ENCODE measurements at places on chromosomes 16 and 17.

GRCh38 chr17:42520540-42520951 is 15.5 kb upstream of the NAGLU start:
- no peak for DNase-seq

DNA sequence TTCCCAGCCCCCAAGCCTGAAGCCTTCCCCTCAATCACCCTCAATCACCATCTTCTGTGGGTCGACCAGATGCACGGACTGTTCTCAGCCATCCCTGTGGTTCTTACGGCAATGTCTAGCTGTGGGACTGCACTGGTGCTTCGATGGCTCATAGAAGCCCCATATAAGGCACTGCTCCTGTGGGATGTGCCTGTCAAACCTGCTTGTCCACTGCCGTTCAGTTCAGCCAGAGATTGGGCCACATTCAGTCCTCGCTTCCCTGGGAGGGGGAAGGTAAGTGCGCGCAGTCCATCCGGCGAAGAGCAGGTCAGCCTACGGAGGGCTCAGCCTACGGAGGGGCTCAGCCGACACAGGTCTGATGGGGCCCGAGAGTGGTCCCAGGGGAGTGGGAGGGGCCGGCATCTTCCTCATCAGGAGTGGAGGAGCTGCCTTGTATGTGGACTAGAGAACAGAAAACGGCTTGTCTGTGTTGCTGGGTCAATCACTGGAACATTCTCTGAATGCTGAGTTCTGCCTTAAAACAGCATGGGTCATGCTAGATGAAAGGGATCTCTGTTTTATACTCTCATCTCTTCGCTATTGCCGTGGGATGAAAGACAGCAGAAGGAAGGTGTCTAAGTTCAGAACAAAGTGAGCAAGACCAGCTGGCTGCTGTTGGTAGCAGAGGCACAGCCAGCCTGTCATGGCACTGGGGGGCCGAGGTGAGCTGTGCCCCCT is at the start of gene CARD14:
CARD14 (plus strand) TSS at position 247 of the 717 bp plus-strand sequence. CDS start 11,409 bp downstream, outside the sequence.
- no peak for DNase-seq

DNA sequence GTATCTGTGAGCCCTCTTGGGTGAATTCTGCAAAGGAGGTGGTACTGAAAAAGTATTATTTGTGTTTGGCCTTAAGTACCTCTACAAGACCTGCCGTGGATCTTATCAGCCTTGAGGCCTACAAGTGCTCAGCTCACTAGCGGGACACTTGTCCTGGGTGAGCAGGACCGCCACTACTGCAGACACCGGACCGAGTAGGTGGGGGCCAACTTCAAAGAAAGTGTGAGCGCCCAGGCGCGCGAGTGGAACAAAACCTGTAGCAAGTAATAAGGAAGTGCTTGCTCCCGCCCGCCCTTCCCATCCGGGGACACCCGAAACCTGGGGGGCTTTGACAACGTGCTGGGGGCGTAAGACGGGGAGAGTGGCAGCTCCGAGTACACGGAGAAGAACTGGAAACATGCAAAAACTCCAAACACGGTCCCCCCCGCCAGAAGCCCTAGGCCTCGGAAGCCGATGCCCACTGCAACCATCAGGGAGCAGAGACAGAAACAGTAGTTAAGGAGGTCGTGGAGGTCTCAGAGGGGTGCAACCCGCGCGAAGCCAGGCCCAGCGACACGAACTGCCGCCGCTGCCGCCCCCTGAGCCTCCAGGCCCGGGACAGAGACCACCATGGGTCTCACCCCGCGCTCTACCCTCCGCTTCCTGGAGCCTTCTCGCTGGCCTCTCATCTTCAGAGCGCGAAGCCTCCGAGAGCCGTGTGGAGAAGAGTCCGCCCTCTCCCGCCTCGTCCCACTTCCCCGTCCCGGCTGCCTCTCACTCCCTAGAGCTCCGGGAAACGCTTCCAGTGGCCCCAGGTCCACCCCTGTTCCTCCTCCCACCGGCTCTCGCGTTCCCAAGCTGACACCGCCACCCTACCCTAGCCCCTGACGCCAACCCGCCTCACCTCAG is 537 bp downstream of the CNOT1 start:
- peak; percentile 40 for DNase-seq

DNA sequence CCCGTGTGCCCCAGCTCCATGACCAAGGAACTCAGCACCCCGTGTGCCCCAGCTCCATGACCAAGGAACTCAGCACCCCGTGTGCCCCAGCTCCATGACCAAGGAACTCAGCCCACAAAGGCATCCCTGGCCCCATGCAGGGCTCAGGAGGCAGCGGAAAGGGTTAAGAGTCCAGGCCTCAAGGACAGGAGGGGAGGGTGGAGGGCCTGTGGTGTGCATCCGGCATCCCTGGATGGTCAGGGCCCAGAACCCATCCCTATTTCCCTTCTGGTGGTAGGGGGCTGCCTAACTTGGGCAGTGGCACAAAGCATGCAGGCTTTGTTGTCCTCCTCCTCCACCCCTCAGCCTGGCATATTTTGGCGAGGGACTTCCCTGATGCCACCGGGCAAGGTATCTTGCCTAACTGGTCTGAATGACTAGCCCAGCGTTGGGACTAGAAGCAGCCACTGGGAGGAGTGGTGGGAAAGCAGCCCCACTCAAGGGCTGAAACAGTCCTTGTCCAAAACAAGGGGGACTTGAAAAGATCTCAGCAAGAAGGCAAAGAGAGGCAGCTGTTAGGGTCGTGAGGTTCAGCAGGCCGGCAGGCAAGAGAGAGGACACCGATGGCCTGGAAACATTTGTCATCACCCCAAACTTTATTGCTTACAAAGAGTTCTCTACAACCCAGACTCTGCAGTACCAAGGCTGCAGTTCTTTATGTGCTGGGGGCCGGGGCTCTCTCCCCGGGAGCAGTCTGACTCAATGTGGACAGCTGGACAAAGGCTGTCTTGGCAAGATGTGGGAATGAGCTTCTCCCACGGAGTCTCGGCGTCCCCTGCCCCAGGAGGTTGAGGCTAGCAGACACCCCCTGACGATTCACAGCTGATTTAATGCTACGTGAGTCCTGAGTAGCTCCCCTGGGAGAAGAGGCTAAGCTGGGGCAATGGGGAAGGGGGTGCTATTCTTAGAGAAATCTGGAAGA is 902 bp upstream of the SPATA32 start:
- no peak for DNase-seq

- no peak for DNase-seq
Observed at GRCh38 chr16:8975039-8975438, 11.3 kb upstream of the USP7 start.

DNA sequence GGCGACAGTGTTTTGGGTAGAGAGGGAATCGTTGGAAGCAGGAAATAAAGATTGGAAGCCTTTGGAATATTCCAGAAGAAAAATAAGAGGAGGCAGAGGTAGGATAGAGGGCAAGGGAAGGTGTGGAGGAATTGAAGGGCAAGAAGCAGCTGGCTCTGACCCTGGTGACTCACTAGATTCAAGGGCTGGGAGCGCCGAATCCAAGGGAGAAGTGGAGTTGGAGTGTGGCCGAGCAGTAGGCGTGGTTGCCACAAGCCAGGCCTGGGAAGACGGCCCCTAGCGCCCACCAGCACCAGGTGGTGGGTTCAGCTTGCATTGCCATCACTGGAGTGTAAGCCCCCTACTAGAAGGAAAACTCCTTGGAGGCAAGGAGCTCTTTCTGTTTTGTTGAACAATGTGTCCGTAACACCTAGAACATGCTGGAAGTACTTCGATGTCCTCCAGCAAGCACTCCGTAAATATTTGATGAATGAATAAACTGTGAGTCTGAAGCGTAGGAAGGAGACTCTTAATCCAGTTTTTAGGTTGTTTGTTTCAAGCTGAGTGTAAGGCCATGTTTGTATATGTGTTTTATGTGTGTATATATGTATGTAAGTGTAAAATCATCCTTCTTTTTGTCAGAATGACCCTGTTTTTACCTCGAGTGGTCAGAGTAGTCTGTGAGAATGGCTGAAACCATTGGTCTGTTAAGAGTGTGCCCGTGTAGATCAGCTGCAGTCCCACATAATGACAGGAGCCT is 139.5 kb downstream of the CMIP start:
- no peak for DNase-seq

GRCh38 chr17:4175921-4176807 is 33.2 kb downstream of the CYB5D2 start:
- no peak for DNase-seq

GRCh38 chr17:12296209-12296625 is 275.5 kb downstream of the MAP2K4 start:
- no peak for DNase-seq

- peak; percentile 12 for DNase-seq
Observed at GRCh38 chr17:45172541-45173286, 11.0 kb downstream of the HEXIM2 start.

DNA sequence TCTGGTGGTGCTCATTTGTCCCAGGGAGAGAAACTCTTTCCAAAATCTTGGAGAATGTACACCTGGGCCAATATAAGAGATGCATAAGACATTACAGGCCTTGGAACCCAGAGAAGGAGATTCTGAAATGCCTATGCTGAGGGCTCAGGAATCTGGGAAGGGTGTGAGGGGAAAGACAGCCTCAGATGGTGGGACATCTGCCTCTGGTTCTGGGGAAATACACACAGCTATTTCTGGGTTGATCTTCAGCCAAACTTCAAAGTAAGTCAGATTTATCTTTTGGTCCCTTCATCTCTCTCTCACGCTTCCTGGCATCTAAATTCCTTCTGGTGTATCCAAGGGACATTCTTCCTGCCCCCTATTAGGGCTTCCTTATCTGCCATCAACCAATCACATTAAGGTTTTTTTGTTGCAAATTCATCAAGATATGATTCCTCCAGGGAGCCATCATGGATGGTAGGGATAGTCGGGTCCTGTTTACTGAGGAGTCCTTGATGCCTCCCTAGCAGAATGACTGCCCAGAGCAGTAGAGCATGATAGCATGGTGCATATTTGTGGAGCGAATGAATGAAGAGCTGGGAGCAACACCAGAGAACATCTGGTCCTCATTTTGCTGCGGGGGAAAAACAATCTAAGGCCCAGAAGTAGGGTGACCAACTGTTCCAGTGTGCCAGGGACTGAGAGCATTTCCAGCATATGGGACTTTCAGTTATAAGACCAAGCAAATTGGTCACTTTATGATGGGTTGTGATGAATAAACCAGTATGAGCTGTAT is 35.7 kb upstream of the DYNLL2 start:
- DNase-seq, result no peak

DNA sequence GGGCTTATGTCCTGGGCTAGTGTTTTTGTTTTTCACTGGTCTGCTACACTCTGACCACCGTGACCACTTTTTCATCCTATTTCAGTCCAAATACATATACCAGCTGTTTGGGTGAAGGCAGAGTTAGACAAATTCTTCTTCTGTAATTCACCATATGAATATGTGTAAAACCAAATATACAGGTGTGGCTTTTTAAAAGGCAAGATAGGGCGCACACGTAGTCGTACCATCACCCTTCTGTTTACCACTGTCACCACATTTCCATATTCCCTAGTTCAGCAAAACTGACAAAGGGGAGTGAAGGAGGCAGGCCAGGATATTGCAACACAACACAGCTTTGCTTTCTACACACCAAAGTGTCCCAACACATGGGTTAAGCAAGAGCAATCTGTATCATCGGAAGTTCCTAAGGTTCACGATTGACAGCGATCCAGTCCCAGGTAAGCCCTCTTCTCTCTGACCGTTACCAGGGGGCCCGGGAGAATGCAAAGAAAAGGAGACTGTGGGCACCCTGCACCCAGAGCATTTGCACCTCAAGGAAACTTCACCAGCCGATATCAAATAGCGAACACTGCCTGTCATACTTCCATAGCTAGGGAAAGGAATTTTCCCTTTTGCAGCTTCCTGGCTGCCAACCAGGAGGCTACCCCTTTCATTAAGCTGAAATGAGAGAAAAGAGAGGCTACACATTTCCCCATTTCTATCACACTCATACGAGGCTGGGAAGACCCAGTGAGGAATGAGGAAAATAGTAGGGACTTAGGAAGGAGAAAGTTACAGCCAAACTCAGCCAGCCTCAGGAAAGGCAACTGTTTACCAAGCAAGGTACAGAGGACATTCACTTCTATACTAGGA is 23.1 kb downstream of the CREBBP start:
- DNase-seq, result no peak

DNA sequence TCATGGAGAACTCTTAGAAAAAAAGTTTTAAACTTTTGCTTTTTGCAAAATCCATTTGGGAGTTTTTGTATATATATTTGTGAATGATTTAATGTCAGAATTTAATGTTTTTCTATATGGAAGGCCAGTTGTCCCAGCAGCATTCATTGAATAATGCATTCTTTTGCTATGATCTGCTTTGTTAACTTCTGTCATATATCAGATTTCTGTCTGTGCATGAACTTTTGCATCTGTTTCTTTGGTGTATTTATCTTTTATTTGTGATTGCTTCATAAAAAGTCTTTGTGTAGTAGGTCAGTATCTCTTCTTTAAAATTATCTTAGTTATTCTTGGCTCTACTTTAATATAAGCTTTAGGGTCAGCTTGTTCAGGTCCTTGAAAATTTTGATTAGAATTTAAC is 84.2 kb downstream of the MAP2K4 start:
- no peak for DNase-seq

GRCh38 chr16:75062976-75063346 is 53.6 kb downstream of the LDHD start:
- no peak for DNase-seq

GRCh38 chr16:85512808-85513115 is 100.4 kb upstream of the GSE1 start:
- DNase-seq, result no peak

DNA sequence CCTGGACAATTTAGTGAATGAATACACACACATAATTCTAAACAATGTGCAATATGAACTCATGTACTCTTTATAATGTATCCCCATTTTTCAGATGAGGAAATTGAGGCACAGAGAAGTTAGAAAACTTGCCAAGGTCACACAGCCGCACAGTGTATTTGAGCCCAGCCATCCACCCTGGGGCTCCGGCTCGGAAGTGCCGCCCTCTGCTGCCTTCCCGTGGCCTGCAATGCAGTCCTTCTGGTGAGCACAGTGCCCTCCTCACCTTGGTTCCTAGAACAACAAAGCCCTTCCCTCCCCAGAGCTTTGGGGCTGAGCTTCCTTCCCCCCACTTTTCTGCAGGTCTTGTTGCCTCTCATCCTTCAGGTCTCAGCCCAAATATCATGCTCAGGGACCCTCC is 63.7 kb downstream of the C16orf78 start:
- no peak for DNase-seq

DNA sequence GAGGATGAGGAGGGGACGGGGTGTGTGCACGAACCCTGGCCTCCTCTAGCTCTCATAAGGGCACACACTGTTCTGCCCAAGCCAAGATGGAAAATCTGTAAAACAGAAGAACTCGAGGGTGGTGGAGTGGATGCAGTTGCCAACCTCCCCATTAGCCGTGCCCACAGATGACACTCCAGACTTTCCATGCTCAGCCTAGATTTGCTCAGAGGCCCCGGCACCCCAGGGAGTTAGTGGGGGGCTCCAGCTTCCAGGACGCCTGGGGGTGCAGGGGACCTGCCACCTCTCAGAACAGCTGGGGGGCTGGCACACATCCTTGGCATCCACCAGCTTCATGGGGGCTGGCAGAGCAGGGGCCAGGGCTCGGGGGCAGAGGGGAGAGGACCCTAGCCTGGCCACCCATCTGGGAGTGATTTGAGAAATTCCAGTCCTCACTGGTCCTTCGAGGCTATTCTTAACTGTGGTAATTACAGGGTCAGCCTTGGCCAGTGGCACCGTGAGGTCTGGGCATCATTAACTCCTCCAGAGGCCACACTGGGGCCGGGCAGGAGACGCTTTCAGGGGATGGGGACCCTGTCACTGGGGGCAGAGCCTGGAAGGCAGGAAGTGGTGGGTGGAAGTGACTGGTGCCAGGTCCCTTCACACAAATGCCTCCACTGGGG is 14.3 kb downstream of the VASN start:
- no peak for DNase-seq
